ENCODE measurements at places on chromosomes 4 and X.

DNA sequence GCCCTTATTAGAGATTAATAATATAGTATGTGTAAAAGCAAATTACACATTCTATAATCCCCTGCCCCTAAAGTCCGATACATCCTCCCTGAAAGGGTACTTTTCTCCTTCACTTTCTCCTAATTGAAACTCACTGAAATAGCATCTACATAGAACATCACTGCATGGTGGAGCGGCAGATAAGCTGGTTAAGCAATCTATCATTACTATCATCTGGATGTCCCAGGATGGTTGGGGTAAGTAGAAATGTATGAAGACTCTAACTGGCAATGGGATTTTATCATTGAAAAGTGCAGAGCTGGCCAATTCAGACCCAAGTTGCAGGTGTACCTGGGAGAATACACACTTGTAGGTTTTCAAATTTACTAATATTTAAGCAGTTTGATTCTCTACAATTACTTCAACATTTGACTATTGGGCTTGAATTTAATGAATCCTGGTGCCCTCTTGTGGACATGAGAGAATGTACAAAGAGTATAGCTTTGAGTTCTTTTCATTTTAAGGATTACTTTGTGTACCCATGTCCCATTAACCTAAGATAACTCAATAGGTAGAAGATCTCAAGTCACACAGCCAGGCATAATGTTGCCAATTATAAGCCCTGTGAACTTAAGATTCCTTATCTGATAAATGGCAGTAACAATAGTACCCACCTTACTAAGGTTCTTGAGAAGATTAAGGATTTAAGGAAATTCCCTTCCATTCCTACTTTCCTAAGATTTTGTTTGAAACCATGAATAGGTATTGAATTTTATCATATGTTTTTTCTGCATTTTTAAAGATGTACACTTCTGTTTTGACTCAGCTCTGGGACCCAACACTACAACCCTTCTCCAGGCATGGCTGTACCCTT lies 69.8 kb downstream of the SHROOM3 start:
- no peak for DNase-seq

DNA sequence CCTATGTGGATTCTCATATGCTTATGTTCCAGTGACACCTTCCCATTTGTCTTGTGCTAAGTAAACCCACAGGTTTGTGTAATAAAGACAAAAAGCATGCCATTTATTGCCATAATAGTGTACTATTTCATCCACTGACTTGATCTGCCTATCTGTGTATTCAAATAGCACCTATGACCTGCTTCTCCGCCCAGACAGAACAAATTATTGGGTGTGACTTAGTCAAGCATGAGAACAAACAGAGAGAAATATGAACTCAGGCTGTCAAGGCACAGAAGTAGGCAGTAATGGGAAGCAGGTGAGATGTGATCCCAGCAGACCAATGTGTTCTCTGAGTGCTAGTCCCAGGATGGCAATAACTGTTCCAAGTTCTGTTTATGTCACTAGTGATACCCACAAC lies 25.4 kb downstream of the ELOVL6 start:
- no peak for DNase-seq

DNA sequence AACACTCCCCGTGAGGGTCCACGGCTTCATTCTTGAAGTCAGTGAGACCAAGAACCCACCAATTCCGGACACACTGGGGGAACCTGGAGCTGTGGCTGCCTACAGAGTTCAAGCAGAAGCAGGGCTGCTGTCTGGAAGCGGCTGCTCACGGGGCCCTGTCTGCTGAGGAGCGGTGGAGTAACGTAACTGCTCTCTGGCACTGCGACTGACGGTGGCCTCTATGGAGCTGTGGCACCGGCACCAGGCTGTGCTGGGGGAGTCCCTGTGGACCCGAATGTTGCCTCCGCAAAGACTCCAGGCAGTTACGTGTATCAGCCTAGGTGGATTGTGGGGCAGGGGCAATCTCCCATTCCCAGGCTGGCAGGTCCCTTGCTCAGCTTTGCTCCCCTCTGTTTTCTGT lies 703.3 kb upstream of the FRG1 start:
- no peak for DNase-seq

DNA sequence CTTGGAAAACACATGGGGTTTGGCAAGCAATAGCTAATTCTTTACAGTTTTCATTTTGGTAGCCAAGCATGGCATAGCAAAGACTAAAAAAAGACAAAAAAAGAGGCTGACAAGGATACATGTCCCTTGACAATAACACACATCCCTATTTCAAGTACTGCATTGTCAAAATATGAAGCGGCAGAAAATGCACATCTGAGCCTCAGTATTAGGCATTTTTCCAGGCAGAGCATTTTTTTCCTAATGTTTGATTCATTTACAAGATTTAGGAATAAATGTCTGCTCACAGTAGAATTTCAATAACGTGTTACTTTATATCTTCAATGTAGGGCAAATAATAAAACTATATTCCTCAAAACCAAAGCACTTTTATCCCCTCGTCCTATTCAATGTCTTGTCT lies 216.3 kb upstream of the PCDH18 start:
- DNase-seq = no peak

- DNase-seq = no peak
Measured at GRCh38 chr4:37882665-37883296, 8.1 kb upstream of the TBC1D1 start.

DNA sequence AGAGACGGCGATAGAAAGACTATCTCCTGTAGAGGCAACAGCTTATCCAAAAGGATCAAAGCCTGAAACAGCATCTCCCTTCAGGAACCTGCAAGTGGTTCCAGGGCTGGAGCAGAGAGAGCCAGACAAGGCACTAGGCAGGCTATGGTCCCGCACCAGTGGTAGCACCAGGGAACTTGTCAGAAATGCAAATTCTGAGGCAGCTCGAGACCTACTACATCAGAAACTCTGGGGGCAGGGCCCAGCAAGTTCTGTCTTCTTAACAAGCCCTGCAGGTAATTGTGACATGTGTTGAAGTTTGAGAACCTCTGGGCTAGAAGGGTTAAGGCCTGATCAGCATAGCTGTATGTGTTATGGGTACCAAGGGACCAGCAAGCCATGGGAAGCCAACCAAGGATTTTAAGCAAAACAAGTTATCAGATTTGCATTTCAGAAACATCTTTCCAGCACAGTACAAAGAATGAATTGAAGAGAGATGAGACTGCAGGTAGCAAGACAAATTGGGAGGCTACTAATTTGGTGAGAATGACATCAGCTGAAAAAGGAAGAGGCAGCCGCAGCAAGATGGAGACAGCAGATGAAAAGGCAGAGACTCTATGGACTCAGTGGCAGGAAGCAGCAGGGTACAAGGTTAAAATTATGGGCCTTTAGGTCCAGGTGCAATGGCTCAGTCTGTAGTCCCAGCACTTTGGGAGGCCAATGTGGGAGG lies 139.7 kb downstream of the TSPAN5 start:
- DNase-seq = no peak

GRCh38 chr4:4549534-4549933 lies 7.7 kb upstream of the STX18 start:
- DNase-seq = no peak

- no peak for DNase-seq
Measured at GRCh38 chr4:16707874-16708273, 190.6 kb downstream of the LDB2 start.

- no peak for DNase-seq
Measured at GRCh38 chr4:145533001-145533400, 51.3 kb downstream of the SMAD1 start.

GRCh38 chr4:70855464-70855863 lies 15.8 kb upstream of the GRSF1 start:
- DNase-seq = no peak

DNA sequence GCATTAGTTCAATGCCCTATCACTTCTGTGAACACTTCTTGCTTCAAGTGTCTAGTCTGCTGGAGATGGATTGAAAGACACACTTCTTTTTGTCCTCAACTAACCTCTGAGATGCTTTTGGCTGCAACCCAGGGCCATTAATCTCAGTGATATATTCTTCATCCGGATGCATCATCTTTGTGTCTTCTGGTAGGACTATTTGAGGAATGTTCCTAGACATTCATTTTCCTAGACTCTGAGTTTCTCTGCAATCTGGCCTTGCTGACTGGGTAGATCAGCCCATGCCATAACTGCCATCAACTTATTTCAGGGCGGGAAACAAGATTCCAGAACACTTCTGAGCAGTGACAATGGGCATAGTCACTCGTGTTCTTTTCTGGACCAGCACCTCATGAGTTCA lies 329.4 kb downstream of the PDGFC start:
- DNase-seq = no peak

DNA sequence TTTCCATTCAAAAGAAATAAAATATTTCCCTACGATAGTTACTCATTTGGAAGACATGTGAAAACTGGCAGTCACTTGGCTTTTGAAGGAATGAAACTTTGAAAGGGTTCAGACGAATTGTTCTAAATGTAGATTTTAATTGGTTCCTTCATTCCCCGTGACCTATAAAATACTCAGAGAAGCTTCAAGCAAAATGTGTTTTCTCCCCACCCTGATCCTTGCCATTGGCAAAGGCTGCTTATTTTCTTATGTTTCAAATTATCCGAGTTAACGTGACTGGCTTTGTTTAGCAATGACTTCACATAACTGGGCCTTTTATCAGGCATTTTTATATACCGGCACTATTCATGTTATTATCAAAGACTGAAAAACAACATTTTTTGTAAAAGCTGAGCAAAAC lies 204.1 kb upstream of the NEIL3 start:
- no peak for DNase-seq

DNA sequence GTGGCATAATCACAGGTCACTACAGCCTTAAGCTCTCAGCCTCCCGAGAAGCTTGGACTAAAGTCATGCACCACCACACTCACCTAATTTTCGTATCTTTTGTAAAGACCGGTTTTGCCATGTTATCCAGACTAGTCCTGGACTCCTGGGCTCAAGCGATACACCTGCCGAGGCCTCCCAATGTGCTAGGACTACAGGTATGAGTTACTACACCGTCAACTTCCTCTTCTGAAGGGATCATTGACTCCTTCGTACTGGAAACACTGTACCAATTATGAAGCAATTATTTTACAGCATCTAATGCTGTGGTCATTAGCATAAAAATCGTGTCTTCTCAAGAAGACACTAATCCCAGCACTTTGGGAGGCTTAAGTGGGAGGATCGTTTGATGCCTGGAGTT lies 35.2 kb downstream of the PDS5A start:
- no peak for DNase-seq

DNA sequence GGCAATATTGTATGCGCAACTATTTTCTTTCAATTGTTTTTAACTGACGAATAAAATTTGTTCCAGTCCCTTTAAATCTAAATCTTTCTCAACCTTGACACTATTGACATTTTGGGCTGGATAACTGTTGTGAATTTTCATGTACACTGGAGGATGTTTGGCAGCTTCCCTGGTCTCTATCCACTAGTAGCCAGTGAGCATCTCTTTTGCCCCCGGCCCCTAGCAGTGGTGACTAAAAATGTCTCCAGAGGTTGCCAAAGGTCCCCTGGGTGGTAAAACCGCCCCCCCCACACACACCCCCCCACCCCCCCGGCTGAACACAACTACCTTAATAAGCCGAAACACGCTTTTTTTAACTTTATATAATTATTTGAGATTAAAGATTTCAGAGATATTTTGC lies 514 bp downstream of the FANCB start:
- no peak for DNase-seq

- DNase-seq = no peak
Measured at GRCh38 chr4:118113220-118113619, 78.9 kb downstream of the NDST3 start.

GRCh38 chrX:149628280-149628679 lies 3.3 kb downstream of the TMEM185A start:
- DNase-seq = peak; percentile 41

DNA sequence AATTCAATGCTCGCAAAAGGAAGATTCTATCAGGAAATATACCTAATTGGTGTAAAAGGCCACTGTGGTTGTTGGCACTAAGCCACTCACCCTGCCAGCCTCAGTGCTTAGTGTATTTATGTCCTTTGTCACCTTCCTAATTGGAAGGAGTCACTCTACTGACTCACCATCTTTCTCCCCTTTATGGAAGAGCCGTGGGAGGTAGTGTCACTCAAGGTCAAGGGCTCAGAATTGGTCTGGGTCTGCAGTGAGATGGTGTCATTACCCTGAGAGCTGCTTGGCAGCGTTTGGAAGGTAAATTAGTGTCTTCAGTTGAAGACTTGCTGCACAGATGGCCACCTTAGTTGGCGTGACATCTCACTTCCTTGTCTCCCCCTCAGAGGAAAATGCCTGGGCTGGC lies 41.7 kb upstream of the CDKN2AIP start:
- DNase-seq = no peak

DNA sequence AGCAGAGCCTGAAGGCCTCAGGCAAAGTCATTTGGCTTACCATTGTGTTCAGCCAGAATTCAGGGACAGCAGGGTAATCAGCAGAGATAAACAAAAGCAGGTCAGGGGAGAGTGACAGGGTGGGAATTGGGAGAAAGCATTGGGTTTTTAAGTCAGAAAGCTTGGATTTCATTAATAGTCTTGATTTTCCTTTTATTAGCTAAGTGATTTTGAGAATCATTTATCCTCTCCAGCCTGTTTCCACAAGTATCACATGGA lies 410.1 kb downstream of the HNRNPD start:
- DNase-seq = no peak

DNA sequence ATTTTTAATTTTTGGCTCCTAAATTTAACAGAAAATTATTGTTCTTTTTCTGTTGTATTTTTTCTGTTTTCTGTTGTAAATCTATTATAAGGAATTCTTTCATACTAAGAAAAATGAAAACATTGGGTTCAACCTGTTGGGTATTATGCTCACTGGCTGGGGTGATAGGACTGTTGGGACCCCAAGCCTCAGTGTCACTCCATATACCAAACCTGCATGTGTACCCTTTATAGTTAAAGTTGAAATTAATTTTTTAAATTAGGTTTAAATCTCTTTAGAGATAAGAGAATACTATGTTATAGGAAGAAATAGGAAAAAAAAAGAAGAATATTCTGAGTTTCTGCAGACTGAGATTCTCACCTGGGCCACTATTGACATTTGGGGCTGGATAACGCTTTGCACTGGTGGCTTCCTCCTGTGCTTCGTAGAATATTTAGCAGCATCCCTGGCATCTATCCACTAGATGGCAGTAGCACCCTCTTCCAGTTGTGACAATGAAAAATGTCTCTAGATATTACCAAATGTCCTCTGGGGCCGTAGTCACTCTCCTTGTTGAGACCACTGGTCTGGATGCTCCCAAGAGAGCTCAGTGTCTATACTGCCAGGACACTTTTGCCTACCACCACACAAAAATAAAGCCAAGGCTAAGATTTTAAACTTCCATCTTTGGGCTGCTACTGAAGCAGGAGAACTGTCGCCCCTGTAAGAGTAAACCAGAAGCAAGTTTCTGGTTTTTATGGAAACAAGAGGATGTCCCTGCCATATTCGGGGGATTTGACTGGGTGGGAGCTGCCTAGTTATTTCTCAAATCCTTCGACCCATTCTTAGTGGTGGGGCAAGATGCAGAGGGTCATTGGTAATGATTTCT lies 22.4 kb upstream of the CLTRN start:
- DNase-seq = no peak

- no peak for DNase-seq
Measured at GRCh38 chr4:5955856-5956255, 62.4 kb downstream of the C4orf50 start.

- DNase-seq = no peak
Measured at GRCh38 chrX:15860921-15861320, 6.3 kb upstream of the AP1S2 start.

GRCh38 chr4:23884261-23884660 lies 5.6 kb downstream of the PPARGC1A start:
- DNase-seq = no peak
